Stimulated activated CD8-positive, alpha-beta memory T cell treated with anti-CD3 and anti-CD28 coated beads, Interleukin-7, amount 100 ng/mL, for 24 hours (primary cell): ENCODE measurements at places on chromosomes 4 and X.

- no peak for DNase-seq
Measured at GRCh38 chr4:73919691-73920090, 50.5 kb downstream of the CXCL1 start.

DNA sequence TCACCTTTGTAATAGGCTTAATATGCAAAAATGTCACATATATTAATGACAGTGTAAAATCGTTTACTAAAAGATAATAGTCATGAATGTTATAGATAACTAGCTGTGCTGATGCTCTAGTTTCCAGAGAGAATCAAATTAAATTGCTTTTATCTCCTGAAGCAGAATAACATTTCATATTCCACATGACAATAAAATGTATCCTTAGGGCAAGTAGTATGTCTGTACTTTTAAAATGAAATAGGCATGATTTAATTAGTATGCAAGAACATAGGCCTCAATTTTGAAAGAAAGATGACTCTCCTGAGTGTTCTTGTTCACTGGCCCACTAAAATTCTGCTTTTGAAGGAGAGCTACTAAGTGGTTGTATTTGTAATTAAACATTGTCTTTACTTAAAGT, 1027.0 kb downstream of the ARAP2 start:
- no peak for DNase-seq

DNA sequence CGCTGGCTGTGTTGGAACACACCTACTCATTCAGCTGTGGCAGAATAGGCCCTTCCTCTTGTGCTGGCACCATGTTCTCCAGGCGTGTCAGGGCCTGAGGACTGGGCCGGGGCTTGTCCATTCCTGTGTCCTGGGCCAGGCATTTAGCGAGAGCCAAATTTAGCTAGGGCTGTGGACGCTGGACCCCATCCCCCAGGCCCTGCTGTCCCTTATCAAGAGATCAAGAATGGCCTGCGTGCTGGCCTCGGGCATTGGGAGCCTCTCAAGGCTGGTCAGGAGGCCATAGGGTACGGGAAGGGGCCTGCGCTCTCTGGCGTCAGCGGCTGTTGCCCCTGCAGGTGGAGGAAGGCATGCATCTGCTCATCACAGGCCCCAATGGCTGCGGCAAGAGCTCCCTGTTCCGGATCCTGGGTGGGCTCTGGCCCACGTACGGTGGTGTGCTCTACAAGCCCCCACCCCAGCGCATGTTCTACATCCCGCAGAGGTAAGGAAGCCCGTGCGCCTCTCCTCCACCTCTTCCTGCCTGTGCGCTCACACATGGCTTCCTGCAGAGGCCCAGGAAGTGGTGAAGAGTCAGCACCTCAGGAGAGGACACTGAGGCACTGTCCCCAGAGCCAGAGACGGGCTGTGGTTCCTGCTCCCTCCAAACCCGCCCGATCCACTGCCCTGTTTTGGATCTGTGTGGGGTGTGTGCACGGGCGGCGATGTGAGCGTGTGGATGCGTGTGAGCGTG, 15.3 kb downstream of the ABCD1 start:
- no peak for DNase-seq

DNA sequence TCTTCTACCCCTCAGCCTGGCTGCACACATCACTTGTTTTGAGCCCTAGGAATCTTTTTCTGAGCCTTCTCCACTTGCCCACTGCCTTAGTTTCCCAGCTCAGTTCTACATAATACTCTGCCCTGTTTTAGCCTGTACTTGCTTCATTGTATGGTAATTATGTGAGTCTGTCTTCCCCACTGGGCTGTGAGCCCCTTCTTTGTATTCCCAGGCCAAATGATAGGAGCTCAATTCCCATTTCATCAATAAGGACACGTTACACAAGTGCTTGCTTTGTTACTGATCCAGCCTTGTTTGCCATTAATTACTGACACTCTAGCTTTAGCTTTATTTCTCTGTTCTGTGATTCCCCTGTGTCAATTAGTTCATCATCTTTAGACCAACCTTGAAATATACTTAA, 28.1 kb downstream of the KIT start:
- DNase-seq: no peak

GRCh38 chrX:130184168-130184567, 12.4 kb downstream of the RAB33A start:
- DNase-seq: no peak

- DNase-seq: no peak
Measured at GRCh38 chr4:112023402-112023950, 121.8 kb upstream of the FAM241A start.

GRCh38 chrX:87572901-87573300, 55.3 kb downstream of the KLHL4 start:
- DNase-seq: no peak

- no peak for DNase-seq
Measured at GRCh38 chrX:15055146-15055930, 182.1 kb downstream of the MOSPD2 start.

GRCh38 chr4:139986689-139987501, 167.1 kb downstream of the MAML3 start:
- DNase-seq: no peak

- no peak for DNase-seq
Measured at GRCh38 chr4:86685401-86685800, 91.3 kb downstream of the PTPN13 start.

GRCh38 chrX:19886883-19887531, 393 bp downstream of the SH3KBP1 start:
- no peak for DNase-seq

DNA sequence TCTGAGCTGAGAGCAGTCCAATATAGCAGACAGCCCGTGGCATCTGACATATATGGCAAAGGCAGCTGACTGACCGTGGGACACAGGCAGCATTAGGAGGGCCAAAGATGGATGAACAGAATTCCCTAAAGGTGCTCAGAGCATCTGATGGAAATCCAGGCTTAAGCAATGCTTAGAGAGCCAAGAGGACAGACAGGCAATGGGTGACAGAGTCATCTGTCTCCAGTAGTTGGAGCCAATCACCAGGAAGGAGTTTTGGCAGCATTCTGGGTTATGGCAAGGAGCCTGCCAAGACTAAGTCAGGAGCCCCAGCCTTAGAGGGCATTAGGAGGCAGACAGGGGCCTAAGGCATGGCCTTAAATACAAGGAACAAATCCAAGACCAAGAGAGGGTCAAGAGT, 153.3 kb upstream of the USP9X start:
- no peak for DNase-seq

GRCh38 chr4:145956288-145956890, 17.8 kb upstream of the ZNF827 start:
- DNase-seq: no peak

DNA sequence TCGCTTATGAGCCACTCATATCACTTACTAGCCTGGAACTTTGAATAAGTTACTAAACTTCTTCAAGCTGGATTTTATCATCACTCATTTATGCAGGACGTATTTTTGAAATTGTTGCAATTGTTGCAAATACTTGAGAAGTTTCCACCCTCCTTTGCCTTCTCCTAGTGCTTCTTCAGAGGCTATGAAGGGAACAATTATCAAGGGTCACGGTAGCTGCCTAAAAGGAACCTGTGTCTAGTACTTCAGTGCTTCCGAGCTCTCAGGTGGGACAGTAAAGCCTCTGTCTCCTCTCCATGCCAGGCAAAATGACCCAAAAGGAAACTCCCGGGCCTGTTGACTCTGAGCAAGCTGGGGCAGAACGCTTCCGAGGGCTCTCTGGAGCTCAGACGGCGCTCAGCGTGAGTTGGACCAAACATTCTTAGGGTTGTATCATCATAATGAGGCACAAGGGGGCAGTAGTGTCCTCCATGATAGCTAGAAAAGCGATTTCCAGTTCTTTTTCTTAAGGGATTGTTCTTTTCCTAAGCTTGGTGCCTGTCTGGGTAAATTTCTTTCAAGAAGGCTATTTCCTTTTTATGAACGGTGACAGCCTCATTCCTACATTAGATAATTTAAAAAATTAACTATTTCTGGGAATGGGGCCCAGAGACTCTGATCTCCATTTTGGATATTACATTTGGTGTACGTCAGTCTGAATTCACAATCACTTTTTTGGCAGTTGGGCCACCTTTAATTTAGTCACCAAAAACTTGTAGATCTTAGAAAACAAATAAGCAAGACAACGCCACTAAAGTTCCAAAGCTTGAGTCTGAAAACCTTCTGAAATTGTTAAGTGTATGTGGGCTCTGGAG, 73.1 kb downstream of the PACRGL start:
- no peak for DNase-seq

DNA sequence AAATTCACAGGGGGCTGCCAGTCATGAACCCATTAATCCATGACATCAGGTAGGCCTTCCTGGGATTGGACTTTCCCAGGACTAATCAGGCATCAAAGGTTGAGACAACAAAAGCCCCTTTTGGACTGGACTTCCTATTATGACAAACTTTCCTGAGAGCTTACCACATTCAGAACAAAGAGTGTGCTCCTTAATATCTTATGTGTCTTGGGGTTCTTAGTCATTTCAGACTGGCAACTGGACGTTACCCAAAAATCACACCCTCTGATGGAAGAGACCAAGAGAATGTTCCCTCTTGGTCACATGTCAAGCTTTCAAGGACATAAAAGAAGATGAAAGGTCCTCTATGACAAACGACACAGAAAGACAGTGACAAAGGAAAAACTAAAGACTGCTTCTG, 31.6 kb upstream of the PPP1R2C start:
- DNase-seq: no peak

DNA sequence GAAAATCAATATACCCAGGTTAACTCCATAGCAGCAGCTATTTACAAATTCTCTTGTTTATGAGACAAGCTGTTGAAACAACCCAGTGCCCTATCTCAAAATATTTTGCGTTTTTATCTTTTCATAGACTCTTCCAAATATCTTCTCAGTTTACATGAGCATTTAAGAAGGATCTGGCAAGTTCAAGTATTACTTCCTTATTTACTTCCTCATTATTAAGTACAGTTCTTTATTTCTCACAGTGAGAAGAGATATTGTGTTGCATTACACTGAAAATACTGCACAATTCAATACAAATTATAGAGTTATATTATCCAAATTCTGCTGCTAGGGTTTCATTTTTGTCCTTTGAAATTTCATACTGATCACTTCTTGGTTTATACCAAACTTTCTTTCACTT, 43.6 kb upstream of the UCP1 start:
- DNase-seq: no peak

DNA sequence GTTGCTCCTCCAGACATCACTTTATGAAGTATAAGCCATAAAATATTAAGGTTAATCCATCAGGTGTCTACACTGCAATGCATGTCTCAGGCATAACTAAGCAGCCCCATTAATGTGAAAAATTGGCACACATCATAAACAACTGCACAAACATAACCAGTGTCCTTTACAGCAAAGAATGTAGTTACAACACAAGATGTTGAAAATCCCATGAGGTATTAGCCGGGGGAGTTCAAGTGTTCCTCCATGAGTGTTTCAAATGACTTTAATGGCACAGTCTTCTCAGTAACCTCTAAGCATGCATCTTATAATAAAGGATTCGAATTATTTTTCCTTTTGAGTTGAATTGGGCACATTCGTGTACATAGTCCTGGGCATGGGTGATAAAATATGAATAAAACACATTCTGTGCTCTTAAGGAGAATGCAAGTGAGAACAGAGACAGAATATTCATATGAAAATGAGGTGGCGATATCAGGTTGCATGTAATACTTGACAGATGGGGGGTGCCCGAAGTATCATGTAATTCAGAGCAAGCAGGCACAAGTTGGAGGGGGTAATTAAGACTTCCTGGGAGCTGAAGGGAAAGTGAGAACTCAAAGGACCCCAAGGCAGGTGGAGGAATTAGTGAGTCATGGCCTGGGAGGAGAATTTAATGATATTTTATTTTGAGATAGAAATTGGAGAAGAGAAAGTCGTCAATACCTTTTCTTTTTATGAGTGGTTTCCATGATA, 18.2 kb upstream of the VCX2 start:
- no peak for DNase-seq

DNA sequence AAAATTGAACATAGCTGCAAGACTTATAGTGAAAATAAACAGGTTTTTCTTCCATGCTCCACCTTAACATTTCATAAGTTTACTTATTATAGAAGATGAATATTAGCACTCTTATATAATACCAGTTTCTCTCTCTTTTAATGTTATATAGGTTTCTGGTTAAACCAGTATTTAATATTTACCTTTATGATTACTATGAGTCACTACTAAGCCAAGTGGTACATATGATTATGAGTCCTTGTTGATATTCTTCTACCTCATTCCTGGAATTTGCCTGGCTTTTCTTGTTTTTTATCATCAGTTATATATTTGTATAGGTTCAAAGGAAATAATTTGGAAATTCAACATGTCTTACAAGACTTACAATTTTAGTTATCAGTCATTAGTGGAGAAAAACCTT, 89.9 kb upstream of the MAOA start:
- DNase-seq: no peak

DNA sequence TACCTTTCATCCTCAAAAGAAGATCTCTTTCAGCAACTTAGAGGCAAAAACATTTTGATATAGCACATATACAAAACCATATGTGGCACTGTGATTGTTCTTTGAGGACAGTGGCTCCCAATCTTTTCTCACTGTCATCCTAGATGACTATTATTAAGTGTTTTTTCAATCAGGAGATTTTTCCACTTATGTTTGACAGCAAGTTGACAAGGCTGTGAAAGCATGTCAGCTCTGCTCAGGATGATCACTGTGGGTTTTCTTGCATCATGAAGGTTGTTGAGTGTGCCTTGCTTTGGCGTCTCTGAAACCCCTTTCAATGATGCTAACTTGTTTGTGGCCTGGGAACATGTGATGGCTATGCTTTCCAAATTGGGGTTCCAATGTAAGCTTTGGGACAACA, 20.2 kb upstream of the NSUN7 start:
- no peak for DNase-seq

GRCh38 chr4:26238426-26238777, 82.4 kb upstream of the RBPJ start:
- DNase-seq: no peak

GRCh38 chr4:25786497-25787065, 76.2 kb downstream of the SEL1L3 start:
- DNase-seq: no peak

DNA sequence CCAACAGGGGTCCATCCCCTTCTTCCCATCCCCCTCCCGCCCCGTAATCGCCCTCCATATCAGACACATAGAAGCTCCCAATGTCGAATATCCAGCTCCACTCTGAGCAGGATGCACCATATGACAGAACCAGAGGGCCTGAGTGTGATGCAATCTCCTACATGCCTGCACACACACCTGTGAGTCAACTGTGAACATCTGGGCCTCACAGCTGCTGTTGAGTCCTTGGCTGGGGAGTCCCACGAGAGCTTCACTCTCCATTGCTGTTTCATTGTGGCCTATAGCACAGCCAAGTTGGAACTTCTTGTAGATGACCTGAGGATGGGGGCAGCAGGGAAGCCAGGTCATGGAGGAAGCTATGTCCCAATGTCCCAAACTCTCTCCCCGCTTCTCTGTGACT, 8.2 kb downstream of the SLC38A5 start:
- no peak for DNase-seq

GRCh38 chr4:61783050-61783449, 582.9 kb downstream of the ADGRL3 start:
- DNase-seq: no peak

- DNase-seq: no peak
Measured at GRCh38 chrX:119474615-119475388, 6.6 kb downstream of the SLC25A5 start.
